Kasumi-1 (cell line): ENCODE measurements at places on chromosomes 2 and 18.

GRCh38 chr2:133986881-133987795 is 266.7 kb upstream of the MGAT5 start:
- no peak for DNase-seq

DNA sequence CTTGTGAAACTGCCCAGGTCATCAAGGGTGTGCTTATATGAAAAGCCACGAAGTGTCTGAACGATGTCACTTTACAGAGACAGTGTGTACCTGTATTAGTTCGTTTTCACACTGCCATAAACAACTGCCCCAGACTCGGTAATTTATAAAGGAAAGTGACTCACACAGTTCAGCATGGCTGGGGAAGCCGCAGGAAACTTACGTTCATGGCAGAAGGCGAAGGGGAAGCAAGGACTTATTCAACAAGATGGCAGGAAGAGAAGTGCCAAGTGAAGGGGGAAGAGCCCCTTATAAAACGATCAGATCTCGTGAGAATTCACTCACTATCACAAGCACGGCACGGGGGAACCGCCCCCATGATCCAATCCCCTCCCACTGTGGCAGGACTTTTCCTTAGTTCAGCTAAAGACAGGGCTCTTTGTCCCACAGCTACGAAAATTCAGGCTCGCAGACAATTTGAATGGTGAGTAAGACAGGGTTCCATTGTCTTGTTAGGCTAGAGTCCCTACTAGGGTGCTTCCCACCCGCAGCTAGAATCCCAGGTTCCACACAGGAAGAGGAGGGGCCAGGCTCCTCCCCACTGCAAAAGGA is 20.1 kb downstream of the TMEM177 start:
- no peak for DNase-seq

DNA sequence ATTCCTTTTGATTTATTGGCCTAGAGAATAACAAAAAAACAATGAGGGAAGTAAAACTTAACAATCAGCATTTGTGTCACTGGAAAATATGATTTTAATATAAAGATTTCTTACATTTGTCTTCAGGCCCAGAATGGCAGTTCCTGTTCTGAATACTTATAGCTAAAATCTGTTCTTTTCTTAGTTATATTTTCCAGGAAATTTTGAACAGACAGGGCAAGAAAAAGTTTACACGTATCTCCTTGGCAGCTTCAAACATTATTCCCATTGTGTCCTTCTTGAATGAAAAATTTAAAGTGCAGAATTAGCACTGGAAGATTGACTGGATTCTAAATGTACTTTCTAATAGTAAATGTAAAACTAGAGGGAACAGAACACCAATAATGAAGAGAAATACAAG is 1454.0 kb upstream of the PIK3C3 start:
- no peak for DNase-seq

DNA sequence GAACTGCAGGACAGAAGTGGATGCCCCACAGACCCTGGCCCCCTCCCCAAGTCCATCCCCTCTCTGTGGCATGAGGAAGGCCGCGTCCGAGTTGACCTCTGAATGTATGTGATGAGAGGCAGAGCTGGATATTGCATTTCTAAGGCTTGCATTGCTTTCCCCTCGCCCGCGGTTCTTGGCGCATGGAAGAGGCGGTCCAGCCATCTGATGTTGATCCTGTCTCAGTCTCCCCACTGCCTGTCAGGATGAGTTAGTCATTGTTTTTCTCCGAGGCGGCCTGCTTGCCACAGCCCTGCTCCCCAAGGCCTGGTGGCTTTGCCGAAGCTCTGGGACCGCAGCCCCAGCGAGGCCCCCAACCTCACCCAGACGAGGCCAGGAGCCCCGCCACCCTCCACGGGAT is 88.6 kb downstream of the SMAD7 start:
- DNase-seq, result no peak

- no peak for DNase-seq
These were observed 238.6 kb downstream of the C1D start for GRCh38 chr2:67824186-67824585.

DNA sequence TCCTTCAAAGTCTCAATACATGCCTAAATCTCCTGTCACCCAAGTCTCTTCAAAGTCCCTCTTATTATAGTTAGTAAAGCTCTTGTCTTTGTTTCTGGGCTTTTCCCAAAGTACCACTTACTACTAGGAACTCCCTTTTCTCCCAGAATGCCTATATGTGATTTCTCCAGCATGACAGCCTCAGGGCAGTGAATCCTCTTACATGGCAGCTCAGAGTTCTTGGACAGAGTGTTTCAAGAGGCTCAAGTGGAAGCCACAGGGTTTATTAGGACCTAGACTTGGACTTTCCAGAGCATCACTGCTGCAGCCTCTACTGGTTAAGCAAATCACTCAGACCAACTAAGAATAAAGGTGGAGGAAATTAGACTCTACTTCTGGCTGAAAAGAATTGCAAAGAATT is 98.9 kb downstream of the CSRNP3 start:
- DNase-seq, result no peak

DNA sequence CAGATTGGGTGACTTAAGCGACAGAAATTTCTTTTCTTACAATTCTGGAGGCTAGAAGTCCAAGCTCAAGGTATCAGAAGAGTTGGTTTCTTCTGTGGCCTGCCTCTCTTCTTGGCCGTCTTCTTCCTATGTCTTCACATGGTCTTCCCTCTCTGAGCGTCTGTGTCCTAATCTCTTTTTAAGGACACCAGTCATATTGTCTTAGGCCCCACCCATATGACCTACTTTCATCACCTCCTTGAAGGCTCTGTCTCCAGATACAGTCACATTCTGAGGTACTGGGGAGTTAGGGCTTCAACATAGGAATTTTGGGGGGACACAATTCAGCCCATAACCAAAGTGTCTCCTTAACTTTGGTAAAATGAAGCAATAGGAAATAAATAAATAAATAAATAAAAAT is 110.9 kb upstream of the EPC2 start:
- DNase-seq, result no peak
